ENCODE measurements at places on chromosomes 11 and 22.

DNA sequence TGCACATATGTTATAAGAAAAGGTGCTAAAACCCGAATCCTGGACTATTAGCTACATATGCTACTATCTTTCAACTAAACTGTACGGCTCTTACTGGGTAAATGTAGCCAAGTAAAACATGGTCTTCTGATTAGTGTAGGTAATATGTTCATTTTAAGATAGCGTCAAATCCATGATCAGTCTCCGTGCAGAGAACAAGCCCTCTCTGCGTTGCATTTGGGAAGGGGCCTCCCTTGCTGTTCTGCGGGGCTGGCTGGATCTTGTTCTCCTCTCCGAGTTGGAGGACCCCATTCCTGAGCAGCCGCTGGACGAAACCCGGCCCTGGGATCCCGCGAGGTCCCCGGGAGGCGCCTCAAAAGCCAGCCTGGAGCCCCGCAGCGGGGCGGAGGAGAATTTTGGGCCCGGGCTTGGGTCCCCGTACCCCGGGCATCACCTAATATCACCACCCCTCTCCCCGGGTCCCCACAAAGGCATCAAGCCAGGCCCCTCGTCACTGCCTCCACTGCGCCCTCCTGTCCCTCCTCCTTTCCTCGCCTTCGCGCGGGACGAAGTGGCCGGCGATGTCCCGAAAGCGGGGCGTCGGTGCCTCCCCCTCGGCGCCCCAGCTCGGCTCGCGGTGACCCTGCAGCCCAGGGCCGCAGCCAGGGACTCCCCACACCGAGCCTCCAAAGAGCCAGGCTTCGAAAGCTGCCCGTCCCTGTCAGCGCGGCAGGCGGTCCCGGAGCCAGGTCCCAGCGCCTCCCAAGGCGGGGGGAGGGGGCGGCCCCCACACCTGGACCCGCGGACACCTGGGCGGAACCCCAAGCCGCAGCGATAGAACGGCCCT, 54.5 kb upstream of the FBXO3 start:
- DNase-seq, result no peak

DNA sequence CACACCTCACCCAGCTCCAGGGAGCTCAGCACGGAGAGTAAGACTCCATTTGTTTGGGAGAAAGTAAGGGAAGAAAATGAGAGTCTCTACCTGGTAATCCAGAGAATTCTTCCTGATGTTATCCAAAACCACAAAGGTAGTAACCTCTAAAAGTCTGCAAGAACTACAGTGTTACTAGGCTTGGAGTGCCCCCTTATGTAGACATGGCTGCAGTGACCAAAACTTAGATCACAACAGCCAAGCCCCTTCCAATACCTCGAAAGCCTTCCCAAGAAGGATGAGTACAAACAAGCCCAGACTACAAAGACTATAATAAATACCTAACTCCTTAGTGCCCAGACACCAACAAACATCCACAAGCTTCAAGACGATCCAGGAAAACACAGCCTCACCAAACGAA, 4.9 kb downstream of the UBE2L6 start:
- no peak for DNase-seq

- DNase-seq, result no peak
These were observed 1487.9 kb downstream of the FAM181B start for GRCh38 chr11:81245791-81246190.

- DNase-seq, result no peak
These were observed 6.4 kb downstream of the UBE2L3 start for GRCh38 chr22:21573750-21574494.

DNA sequence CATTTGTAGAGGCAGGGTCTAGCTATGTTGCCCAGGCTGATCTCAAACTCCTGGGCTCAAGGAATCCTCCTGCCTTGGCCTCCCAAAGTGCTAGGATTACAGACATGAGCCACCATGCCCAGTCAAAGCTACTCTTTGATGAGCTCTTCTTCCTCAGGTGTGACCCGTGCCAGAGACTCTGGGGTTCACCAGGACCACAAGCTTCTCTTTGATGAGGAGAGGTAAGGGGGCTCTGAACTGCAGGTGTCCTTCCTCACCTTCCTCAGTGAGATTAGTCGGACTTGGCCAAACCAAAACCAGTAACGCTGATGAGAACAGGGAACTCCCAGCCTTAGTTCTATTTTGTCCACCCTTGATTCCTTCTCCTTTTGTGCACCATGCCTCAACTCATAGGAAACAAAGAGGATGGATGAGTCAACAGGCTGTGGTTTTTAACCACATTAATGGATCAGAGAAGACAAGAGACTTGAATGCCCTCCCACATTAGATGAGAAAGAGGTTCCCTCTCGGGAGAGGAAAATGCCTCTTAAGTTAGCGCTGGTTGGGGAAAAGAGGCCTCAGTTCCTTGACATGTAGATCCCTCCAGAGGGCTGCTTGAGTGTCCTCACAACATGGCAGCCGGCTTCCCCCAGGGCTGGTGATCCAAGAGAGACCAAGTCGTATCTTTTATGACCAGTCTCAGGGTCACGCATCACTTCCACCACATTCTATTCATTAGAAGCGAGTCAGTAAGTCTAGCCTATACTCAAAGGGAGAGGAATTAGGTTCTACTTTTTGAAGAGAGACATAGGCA, 25.7 kb upstream of the CTR9 start:
- DNase-seq, result no peak

- no peak for DNase-seq
These were observed 32.9 kb downstream of the CDON start for GRCh38 chr11:126029805-126030204.

DNA sequence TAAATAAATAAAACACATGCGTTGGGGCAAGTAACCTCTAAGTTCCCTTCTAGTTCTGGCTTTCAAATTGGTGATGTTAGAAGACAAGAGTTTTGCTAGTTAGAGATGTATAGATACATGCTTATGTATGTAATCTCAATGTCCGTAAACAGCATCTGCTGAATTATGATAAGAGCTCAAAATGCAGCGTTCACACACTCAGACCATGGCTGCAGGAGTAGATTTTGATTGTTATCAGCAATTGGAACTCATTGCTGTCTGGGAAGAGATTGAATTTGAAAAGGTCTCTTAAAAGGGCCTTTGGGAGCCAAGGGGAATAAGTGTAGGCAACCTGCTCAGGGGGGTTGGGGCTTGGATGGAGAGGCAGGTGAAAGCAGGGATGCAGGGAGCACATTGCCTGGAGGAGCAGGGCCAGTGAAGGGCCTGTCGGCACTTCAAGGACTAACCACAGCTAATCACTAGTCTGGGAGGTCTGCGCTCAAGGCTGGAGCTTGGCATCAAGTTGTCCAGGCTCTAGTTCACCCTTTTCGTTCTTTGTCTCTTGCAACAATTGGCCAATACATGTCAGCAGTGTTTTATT, 2.7 kb upstream of the RAG1 start:
- no peak for DNase-seq

- no peak for DNase-seq
These were observed 271.5 kb upstream of the CCDC90B start for GRCh38 chr11:83557653-83558052.

DNA sequence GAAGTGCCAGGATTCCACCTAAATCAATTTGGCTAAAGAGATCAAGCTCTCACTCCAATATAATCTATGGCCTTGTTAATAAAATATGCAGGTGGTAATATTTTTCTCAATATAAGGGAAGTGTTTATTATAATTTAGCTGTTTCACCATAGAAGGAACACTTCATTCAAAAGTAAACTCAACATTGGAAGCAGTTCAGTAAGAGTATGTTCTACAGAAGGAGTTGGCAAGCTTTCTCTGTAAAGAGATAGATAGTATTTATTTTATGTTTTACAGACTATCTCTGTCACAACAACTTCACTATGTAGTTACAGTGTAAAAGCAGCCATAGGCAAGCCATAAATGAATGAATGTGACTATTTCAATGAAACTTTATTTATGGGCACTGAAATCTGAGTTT, 313.6 kb upstream of the ANO3 start:
- no peak for DNase-seq
